Suppressor macrophage treated with lipopolysaccharide for 1 hour (primary cell): ENCODE measurements at places on chromosomes 5 and 9.
A peak's percentile ranks its signal among the peaks of the same experiment; 100 is the strongest.

GRCh38 chr9:69093471-69094103 is 58.0 kb downstream of the FXN start:
- no peak for DNase-seq

- DNase-seq, result no peak
Observed at GRCh38 chr5:10675177-10675700, 85.8 kb downstream of the DAP start.

GRCh38 chr9:76004526-76004925 is 114.1 kb downstream of the PCSK5 start:
- no peak for DNase-seq

DNA sequence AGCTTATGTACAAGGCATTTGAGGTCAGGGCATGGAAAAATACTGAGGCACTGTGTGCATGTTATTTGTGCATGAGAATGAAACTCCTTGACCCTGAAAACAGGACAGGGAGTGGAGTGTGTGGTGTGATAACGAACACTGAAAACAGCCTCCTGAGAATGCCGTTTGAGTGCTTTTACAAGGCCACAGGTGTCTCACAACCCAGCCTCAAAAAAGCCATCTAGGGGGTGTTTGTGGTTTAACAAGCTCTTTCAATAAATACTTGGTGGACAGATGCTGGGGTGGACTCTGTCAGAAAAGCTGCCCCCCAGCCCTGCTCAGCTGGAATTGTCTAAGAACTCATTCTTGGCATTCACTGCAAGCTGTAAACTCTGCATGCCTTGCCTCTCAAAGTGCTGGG is 94.0 kb upstream of the SLC25A48 start:
- no peak for DNase-seq

DNA sequence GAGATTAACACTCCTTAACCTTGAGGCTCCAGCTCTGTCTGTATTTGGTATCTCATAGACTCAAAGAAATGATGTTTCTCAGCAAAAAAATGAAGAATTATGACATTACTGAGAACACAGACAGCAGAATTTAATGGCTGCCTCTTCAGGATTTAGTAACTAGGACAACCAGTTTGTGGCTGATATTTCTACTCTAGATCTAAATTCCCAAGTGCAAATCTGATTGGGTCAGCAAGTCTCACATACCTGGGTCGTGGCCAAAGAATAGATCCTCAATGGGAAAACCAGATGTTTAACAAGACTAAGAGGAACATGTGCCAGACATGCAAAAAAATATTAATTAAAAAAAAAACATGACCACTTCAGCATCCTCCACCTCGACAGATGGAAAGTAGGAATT is 608.9 kb downstream of the DTWD2 start:
- DNase-seq, result no peak

DNA sequence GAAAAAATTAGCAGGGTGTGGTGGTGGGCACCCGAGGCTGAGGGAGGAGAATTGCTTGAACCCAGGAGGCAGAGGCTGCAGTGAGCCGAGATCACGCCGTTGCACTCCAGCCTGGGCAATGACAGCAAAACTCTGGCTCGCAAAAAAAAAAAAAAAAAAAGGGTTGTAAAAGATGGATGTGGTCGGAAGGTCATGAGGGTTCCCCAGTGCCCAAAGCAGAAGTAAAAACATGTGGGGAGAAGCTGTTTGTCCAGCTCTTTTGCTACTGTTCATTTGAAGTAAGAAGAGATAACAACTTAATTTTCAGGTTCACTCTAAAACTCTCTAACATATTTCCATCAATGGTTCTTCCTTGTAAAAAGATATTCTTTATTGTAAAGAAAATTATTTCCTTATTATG is 57.1 kb upstream of the GOLPH3 start:
- peak; percentile 59 for DNase-seq

DNA sequence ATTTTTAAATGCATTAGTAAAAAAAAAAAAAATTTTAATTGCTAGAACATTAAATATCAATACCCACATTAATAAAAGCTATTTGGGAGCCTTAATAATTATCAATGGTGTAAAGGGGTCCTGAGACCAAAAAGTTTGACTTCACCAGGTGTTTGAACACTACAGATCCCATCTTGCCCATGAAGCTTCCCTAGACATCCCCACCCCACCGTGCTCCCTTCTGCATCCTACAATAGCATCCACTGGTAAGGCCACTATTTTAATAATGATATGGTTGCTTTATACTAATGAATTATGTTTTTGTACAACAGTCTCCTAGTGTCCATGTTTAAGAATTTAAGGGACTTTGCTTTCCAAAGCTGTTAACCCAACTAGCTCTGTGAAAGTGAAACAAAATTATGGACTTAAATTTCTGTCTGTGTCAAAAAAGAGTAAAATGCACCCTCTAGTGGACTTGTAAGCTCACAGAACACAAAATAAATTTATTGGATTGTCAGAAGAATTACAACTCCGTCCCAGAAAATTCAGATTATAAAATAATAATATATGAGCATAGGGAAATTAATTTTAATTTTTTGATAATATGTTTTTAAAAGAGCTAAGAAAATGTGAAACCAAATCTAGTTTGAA is 76.0 kb downstream of the ARL15 start:
- DNase-seq, result peak; percentile 56

GRCh38 chr5:178986326-178986960 is 8.7 kb downstream of the GRM6 start:
- DNase-seq, result no peak

DNA sequence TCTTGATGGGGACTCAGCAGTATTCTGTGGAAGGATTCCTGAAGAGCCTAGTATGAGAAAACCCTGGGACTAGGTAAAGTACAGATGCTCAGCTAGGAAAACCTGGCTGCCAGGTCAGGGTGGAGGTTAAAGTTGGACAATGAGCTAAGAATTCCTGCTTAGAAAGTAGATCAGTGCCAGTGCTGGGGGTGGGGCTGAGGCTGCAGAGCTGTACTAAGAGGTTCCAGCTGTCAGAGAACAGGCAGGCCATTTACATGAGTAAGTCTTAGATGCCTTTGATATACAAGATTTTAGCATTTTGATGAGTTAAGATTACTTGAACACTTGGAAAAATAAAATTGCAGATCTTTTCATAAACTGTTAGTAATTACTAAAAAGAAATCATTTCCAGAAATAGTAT is 332.3 kb upstream of the NUDT12 start:
- no peak for DNase-seq

GRCh38 chr5:12652201-12652600 is 748.0 kb upstream of the CTNND2 start:
- DNase-seq, result no peak

- DNase-seq, result peak; percentile 80
Observed at GRCh38 chr5:158390577-158390976, 531.6 kb upstream of the CLINT1 start.
